CD8-positive, alpha-beta memory T cell (primary cell): ENCODE measurements at places on chromosomes 7 and 10. TPM values are rescaled to one million over a fixed set of nuclear protein-coding genes. Genes with fewer than 3 reads are reported as not detected.

DNA sequence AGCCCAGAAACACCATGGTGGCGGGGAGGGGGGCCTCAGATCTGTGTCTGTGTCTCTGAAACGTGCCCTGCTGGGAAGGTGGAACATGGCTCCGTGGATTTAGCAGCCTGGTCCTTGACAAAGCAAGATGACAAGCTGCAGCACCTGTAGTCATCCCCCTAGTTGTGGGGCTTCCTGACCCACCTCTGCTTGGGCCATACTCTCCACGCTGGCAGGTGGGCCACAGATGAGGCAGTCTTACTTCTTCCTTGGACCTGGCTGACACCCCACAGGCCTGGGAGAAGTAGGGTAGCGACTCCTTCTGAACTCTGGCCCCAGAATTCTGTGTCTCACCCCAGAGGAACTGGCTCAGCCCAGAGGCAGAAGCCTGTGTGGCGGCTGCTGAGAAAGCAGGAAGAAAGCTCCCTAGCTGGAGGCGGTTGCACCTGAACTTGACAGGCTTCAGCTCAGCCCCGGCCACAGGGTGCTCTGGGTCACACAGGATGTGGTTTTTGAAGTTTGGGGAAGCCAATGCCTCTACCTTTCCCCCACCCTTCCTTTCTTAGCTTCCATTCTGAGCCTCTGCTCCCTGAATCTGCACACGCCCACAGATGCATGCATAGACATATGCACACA, 113.9 kb downstream of the ABLIM1 start:
- H3K27ac ChIP-seq: peak overlapping the region; percentile 57
- H3K4me3 ChIP-seq: peak overlapping the region; percentile 54
- H3K27me3 ChIP-seq: no peaks in the 10 kb centered on the region
- peaks cover 94% of the 10 kb centered on the region for H3K4me1 ChIP-seq

- DNase-seq: no peak
- H3K27me3 ChIP-seq: no peaks in the 10 kb centered on the region
- no peaks in the 10 kb centered on the region for H3K4me1 ChIP-seq
- no peak overlapping the region for H3K4me3 ChIP-seq
- peaks cover 19% of the 10 kb centered on the region for H3K36me3 ChIP-seq
- no peak overlapping the region for H3K27ac ChIP-seq
Measured at GRCh38 chr7:140342727-140343514, 55.4 kb downstream of the SLC37A3 start.

DNA sequence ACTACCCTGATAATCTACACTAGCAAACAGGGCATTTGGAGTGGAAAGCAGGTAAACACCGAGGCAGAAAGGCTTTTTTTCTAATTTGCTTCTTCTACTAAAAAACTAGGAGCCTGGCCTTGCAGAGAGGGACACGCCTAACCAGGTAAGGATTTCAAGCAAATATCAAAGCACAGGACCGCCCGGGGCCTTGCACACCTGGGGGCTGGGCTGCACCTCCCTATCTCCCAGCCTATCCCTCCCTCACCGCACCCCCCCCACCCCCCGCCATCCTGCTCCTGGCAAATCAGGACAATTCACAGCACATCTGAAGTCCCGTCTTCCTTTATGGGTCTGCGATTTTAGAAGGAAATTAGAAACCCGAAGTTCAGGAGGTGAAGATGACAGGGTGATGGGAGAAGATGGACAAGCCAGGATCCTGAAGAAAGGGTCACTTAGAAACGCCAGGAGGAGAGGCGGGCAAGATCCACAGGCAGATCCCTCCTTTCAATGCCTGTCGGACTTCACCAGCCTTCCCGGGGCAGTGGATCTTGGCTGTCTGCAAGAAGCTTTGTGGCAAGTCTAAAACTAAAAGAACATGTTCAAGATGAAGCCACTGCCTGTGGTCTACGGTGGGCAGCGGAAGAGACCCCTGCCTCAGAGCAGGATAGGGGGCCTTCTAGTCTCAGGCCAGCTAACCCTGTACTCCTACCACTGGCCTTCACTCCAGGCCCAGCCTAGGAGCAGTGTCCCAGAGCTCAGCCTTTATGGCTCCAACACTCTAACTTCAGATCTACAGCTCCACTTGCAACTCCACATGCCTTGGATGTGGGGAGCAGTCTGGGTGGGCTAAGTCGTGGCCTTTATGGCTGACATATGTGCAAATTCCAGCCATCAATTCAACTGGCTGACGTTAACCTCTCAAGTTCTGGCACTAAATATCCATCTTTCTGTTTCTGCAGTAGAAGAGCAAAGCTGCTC, 43.9 kb downstream of the TNS3 start:
- H3K4me1 ChIP-seq: no peaks in the 10 kb centered on the region
- H3K36me3 ChIP-seq: no peaks in the 10 kb centered on the region
- no peaks in the 10 kb centered on the region for H3K27me3 ChIP-seq
- no peak overlapping the region for H3K4me3 ChIP-seq

GRCh38 chr10:49093922-49094321, 21.4 kb downstream of the VSTM4 start:
- H3K4me1 ChIP-seq: no peaks in the 10 kb centered on the region
- DNase-seq: no peak
- H3K27ac ChIP-seq: no peak overlapping the region
- no peak overlapping the region for H3K4me3 ChIP-seq
- H3K27me3 ChIP-seq: no peaks in the 10 kb centered on the region

GRCh38 chr10:35025916-35026315, 64.2 kb downstream of the CUL2 start:
- no peak overlapping the region for H3K27ac ChIP-seq
- no peak overlapping the region for H3K4me3 ChIP-seq
- H3K36me3 ChIP-seq: peaks cover 4% of the 10 kb centered on the region
- H3K27me3 ChIP-seq: no peaks in the 10 kb centered on the region

DNA sequence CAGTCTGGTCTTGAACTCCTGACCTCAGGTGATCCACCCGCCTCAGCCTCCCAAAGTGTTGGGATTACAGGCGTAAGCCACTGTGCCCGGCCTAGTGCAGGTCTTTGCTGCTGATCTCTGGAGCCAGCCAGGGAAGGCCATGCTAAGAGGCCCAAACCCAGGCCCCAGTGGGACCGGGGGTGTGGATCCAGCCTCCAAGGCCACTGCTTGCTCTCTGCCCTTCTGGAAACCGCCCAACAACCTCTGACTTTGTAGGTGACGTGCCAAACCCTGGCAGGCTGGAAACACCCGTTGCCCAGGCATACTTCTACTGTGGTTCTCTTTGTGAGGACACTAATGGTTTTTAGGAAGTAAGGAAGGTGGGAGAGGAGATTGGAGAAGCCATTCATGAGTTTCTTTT, 83.5 kb upstream of the GNA12 start:
- H3K4me1 ChIP-seq: no peaks in the 10 kb centered on the region
- no peaks in the 10 kb centered on the region for H3K27me3 ChIP-seq
- H3K27ac ChIP-seq: no peak overlapping the region
- H3K4me3 ChIP-seq: no peak overlapping the region

DNA sequence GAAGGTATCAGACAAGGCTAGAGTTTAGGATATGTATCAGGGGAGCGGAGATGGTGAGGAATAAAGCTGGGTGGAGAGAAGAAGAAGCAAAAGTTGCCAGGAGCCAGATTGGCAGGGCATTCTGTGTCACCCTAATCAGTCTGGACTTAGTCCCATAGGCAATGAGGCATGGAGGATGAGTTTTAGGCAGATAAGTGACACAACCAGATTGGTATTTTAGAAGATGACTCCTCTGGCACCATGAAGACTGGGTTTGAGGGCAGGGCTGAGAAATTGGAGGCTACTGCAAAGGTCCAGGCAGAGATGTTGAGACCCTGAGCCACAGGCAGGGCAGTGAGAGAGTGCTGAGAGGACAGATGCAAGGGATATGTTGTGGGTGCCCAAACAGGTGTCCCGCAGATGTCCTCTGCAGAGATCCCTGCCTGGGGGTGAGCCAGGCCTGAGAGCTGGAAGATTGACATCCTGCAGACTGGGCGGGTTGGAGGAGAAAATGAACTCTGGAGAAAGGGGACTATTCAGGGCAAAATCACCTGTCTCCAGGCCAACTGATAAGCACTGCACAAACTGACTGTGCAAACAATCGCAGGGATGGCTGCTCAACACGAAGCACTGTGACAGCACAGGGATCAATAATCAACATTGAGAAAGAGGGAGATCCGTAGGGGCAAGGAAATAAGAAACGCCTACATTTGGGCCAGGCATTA, 11.9 kb upstream of the HABP2 start:
- no peaks in the 10 kb centered on the region for H3K27me3 ChIP-seq
- no peaks in the 10 kb centered on the region for H3K4me1 ChIP-seq
- H3K36me3 ChIP-seq: no peaks in the 10 kb centered on the region
- DNase-seq: no peak
- H3K27ac ChIP-seq: no peak overlapping the region
- H3K4me3 ChIP-seq: no peak overlapping the region

DNA sequence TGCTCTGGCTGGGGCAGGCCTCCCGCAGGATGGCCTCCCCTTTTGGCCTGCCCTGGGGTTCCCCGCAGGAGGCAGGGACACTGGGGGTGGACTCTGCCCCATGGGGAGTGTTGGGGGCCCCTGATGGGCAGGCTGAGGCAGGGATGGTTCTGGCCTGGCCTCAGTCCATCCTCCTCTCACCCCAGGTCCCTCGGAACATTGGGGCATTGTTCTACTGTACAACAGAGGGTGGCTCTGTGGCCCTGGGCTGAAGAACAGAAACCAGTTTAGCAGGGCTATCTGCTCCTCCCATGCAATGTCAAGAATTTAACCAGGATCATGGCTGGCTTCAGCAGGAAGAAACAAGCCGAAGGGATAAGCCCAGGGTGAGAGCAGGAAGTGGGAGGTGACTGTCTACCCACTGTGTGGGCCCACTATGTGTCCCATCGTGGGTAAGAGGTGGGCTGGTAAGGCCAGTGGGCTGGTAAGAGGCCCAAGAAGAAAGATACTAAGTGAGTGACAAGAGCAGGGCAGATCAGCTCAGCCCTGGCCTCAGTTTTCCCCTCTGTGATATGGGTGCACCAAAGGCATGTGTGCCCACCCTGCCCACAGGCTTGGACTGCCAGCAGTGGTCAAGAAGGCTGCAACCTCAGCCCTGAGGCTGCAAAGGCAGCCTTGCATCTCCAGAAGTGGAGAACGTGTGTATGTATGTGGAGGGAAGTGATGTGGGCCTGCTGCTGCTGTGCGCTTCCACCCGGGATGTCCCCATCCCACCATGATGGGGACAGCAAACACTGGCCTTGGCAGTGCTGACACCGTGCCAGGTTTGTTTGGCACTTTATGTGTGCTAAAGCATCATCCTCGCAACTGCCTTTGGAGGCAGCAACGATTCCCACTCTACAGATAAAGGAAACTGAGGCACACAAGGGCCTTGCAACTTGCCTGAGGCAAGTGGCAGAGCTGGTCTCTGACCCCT, 138.9 kb downstream of the SH3PXD2A start:
- H3K4me1 ChIP-seq: no peaks in the 10 kb centered on the region
- no peaks in the 10 kb centered on the region for H3K36me3 ChIP-seq
- no peak for DNase-seq
- no peak overlapping the region for H3K27ac ChIP-seq
- H3K27me3 ChIP-seq: no peaks in the 10 kb centered on the region

- DNase-seq: no peak
- H3K27me3 ChIP-seq: no peaks in the 10 kb centered on the region
- H3K27ac ChIP-seq: no peak overlapping the region
- H3K36me3 ChIP-seq: no peaks in the 10 kb centered on the region
Measured at GRCh38 chr10:26378861-26379294, 59.3 kb upstream of the APBB1IP start.

DNA sequence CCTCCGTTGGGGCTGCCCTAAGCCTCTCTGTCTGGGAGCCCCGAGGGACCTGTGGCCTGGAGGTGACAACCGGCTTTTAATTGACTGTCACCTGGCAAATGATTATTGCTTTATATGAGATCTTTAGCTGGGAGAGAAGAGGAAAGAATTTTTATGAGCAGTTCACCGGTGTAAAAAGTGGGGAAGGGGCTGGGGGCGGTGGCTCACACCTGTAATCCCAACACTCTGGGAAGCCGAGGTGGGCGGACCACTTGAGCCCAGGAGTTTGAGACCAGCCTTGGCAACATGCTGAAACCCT, 2.6 kb upstream of the COX19 start:
- no peaks in the 10 kb centered on the region for H3K27me3 ChIP-seq
- peaks cover under 1% of the 10 kb centered on the region for H3K36me3 ChIP-seq
- H3K4me3 ChIP-seq: no peak overlapping the region
- no peak overlapping the region for H3K27ac ChIP-seq
- H3K4me1 ChIP-seq: peaks cover 21% of the 10 kb centered on the region

- no peaks in the 10 kb centered on the region for H3K36me3 ChIP-seq
- no peaks in the 10 kb centered on the region for H3K27me3 ChIP-seq
- H3K4me1 ChIP-seq: peaks cover 82% of the 10 kb centered on the region
Measured at GRCh38 chr10:35463878-35464277, 127.6 kb downstream of the CCNY start.

DNA sequence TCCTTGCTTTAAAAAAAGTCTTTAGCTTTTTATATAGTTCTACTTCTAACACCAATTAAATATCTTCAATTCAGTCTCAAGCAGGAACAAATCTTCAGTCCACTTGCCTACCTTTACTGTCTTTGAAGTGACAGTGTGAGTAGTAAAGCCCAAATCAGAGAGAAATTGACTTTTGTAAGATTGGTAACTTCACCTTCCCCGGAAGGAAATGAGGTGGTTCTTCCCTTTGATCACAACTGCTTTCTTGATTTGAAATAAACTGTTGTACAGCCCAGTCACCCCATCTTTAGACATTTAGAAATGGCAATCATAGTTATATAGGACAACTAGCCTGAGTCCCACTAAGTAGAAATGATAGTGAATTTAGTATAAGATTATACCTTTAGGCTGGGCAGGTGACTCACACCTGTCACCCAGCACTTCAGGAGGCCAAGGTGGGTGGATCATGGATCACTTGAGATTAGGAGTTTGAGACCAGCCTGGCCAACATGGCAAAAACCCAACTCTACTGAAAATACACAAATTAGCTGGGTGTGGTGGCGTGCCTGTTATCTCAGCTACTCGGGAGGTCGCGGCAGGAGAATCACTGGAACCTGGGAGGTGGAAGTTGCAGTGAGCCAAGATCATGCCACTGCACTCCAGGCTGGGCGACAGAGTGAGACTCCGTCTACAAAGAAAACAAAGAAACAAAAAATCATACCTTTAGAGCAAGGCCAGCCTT, 4.7 kb downstream of the FAS start:
- no peak overlapping the region for H3K27ac ChIP-seq
- H3K36me3 ChIP-seq: no peaks in the 10 kb centered on the region
- H3K27me3 ChIP-seq: no peaks in the 10 kb centered on the region
- no peak overlapping the region for H3K4me3 ChIP-seq

GRCh38 chr7:129494041-129494440, 8.3 kb upstream of the SMKR1 start:
- H3K4me3 ChIP-seq: no peak overlapping the region
- no peak for DNase-seq
- no peaks in the 10 kb centered on the region for H3K36me3 ChIP-seq
- H3K4me1 ChIP-seq: no peaks in the 10 kb centered on the region
- no peaks in the 10 kb centered on the region for H3K27me3 ChIP-seq

GRCh38 chr7:130500463-130500862, 8.6 kb downstream of the MEST start:
- H3K4me3 ChIP-seq: no peak overlapping the region
- no peak for DNase-seq
- H3K27me3 ChIP-seq: no peaks in the 10 kb centered on the region
- no peaks in the 10 kb centered on the region for H3K36me3 ChIP-seq
- no peaks in the 10 kb centered on the region for H3K4me1 ChIP-seq

GRCh38 chr7:47322731-47323130, 259.2 kb downstream of the TNS3 start:
- H3K27ac ChIP-seq: no peak overlapping the region
- H3K4me1 ChIP-seq: no peaks in the 10 kb centered on the region
- H3K36me3 ChIP-seq: no peaks in the 10 kb centered on the region
- H3K4me3 ChIP-seq: no peak overlapping the region
- H3K27me3 ChIP-seq: no peaks in the 10 kb centered on the region

The LZTS2 gene
- 11.5 TPM for total RNA-seq

The MACC1 gene
- total RNA-seq: 0.86 TPM

The LRRC4 gene
- 0.15 TPM for total RNA-seq

The FEZF1 gene
- not detected for total RNA-seq

The LRRC27 gene
- 1.8 TPM for total RNA-seq
